ENCODE measurements at places on chromosomes 4 and X. TPM values are rescaled to one million over a fixed set of nuclear protein-coding genes. Genes with fewer than 3 reads are reported as not detected.

THAP9 gene
- total RNA-seq, result 6.4 TPM

DNA sequence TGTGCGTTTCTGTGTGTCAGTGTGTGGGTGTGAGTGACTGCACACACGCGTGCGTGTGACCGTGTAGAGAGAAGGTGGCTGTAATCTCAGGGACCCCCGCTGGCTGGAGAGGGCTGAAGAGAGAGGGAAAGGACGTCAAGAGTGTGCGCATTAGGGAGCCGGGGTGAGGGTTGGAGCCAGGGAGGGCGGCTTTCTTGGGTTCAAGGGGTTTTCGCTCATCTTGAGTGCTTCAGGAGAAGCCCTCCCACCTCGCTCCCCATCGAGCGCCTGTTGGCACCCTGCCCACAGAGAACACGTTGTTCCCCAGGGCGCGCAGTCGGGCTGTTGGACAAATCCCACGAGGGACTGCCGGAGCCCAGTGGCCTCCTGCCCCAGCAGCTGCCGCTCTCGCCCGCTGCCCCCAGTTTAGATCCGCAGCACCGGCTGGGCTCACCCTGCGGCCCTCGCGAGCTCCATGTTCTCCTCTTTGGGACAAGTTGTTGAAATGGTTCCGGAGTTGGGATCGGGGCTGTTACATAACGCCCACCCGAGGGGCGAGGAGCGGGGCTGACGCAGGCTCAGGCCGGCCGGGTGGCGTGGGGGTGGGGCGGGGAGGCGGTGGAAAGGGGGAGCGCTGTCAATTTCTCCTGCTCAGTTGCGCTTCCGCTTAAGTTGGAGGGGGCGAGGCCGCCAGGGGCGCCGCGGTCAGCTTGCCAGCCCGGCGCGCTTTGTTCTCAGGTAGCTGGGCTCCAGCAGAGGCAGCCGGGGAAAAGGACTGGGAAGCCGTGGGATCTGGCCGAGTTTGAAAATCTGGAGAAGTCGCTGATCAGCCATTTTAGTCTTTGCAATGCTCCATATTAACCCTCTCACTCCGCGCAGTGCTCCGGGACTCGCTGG, 1.6 kb downstream of the GRIA2 start:
- no peaks in the 10 kb centered on the region for H3K4me1 ChIP-seq
- no peak for DNase-seq
- H3K27me3 ChIP-seq, result no peaks in the 10 kb centered on the region
- H3K36me3 ChIP-seq, result no peaks in the 10 kb centered on the region
- no peak overlapping the region for H3K27ac ChIP-seq

DIAPH2 gene
- 10.9 TPM for total RNA-seq

BTK gene
- total RNA-seq, result 0.37 TPM

ATP11C gene
- total RNA-seq, result 19.4 TPM

DNA sequence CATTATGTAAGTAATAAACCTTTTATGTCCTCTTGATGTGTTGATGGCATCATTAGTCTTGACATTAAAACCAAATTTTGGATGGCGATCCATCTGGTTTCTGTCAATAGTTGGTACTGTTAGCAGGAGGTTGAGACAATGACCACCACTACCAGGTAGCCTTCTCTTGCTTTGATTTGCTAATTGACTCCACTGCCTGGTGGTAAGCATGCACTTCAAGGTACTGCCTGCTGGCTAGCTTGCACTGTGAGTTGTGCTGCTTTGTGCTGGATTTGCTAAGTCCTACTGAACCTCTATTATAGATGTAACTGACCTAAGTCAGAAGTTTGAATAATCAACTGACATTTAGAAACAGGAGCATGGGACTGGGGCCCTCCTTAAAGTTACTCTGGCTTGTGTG, 46.3 kb downstream of the ATP1B4 start:
- H3K36me3 ChIP-seq, result no peaks in the 10 kb centered on the region
- H3K4me1 ChIP-seq, result no peaks in the 10 kb centered on the region
- no peak overlapping the region for H3K4me3 ChIP-seq
- no peak for DNase-seq
- no peak overlapping the region for H3K27ac ChIP-seq

TEC gene
- total RNA-seq, result 4.5 TPM

DNA sequence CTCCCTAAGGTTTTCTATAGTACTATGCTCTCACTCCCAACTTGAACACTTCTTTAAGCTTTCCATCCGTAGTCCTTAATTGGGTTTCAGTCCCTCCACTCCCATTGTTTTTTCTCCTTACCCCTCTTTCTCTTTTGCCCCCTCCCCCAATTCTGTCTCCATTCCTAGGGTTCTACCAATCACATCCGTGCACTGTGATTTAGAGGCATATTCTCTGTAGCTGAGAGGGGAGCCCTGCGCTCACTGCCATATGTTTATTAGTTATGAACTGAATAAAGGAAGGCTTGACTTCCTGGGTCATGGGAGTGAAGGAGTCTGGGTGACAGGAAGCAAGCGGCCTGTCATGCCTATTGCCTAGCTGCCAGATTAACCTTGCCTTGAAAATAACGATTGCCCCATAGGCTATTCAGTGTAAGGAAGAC, 471 bp downstream of the MCTS1 start:
- DNase-seq, result no peak
- H3K4me1 ChIP-seq, result peaks cover 4% of the 10 kb centered on the region
- H3K27ac ChIP-seq, result peak overlapping the region; percentile 84
- peak overlapping the region; percentile 80 for H3K4me3 ChIP-seq
- no peaks in the 10 kb centered on the region for H3K27me3 ChIP-seq

TRIM61 gene
- total RNA-seq, result 0.15 TPM

DNA sequence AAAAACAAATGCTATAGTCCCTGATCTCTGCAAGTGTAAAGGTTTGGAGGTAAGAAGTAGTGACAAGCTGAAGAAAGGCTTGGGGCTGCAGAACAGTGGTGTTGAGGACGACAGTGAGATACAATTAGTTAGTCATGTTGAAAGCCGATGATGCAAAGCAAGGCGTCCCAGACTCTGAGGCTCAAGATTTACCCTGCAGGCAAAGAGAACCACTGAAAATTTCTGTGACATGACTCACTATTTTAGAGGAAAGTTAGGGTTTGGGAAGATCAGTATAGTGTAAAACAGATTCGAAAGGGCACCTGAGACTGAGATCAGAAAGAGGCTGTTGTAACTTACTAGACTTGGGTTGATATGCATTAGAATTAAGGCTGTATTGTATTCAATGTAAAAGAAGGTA, 281.3 kb upstream of the FTHL17 start:
- H3K36me3 ChIP-seq, result no peaks in the 10 kb centered on the region
- no peak overlapping the region for H3K27ac ChIP-seq
- no peak overlapping the region for H3K4me3 ChIP-seq
- no peaks in the 10 kb centered on the region for H3K4me1 ChIP-seq
- H3K27me3 ChIP-seq, result no peaks in the 10 kb centered on the region

- DNase-seq, result no peak
- peaks cover 18% of the 10 kb centered on the region for H3K27me3 ChIP-seq
- peaks cover 4% of the 10 kb centered on the region for H3K4me1 ChIP-seq
- no peak overlapping the region for H3K4me3 ChIP-seq
- H3K36me3 ChIP-seq, result no peaks in the 10 kb centered on the region
Observed at GRCh38 chr4:7590189-7590588, 155.5 kb upstream of the PSAPL1 start.

- H3K36me3 ChIP-seq, result no peaks in the 10 kb centered on the region
- no peak overlapping the region for H3K27ac ChIP-seq
- H3K27me3 ChIP-seq, result no peaks in the 10 kb centered on the region
- no peaks in the 10 kb centered on the region for H3K4me1 ChIP-seq
- no peak for DNase-seq
Observed at GRCh38 chr4:4526401-4526800, 15.4 kb downstream of the STX18 start.

- no peak overlapping the region for H3K4me3 ChIP-seq
- no peaks in the 10 kb centered on the region for H3K4me1 ChIP-seq
- no peaks in the 10 kb centered on the region for H3K27me3 ChIP-seq
- DNase-seq, result no peak
Observed at GRCh38 chrX:6810776-6811175, 275.9 kb upstream of the VCX3A start.

DNA sequence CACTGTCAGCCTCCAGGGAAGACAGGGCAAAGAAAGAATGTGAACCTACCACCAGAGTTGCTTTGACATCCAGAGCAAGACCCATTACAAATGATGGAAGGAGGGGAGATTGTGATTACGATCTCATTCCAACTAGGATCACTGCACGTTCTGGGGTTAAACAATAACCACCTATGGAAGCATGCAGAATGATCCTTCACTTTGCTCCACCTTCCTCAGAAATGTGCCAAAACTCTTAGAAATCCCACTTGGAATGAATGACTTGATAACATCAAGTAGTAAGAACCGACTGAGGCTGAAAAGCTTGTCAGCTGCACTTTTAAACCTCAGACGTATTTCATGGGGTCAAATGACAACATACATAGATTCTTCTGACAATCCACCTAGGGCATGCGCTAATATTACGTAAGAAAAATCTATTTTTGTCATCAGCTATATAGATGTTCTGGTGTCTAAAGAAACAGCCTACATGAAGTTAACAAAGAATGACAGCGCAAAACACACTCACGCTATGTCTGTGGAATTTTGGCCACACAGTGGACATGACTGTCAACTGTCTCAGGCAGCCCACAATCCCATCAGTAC, 3.5 kb upstream of the STS start:
- H3K4me3 ChIP-seq, result no peak overlapping the region
- peaks cover 3% of the 10 kb centered on the region for H3K4me1 ChIP-seq
- no peak for DNase-seq

DNA sequence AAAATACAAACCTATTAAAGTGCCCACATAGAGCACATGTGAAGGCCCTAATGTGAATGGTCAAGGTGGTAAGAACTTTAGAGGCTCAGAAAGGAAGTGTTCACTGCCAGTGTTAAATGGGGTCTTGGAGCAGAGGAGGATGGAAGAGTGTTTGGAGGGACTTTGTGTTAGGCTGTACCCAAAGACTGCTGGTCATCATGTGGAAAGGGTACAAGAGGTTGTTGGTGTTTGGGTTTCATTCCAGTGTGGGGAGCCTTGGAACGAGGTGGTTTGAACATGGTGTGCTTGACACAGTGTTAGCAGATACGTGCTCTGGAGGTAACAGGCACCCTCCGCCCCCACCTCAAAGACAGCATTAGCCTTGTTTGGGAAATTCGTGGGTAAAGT, 73.1 kb downstream of the RAPGEF2 start:
- peaks cover 16% of the 10 kb centered on the region for H3K4me1 ChIP-seq
- no peak for DNase-seq
- H3K27me3 ChIP-seq, result no peaks in the 10 kb centered on the region
- H3K36me3 ChIP-seq, result no peaks in the 10 kb centered on the region
- no peak overlapping the region for H3K27ac ChIP-seq
- no peak overlapping the region for H3K4me3 ChIP-seq

PDZD4 gene
- 0.30 TPM for total RNA-seq

TRIML2 gene
- total RNA-seq, result 6.3 TPM

- DNase-seq, result no peak
- H3K27ac ChIP-seq, result no peak overlapping the region
- H3K27me3 ChIP-seq, result no peaks in the 10 kb centered on the region
- no peak overlapping the region for H3K4me3 ChIP-seq
- no peaks in the 10 kb centered on the region for H3K36me3 ChIP-seq
Observed at GRCh38 chr4:73772363-73772762, 32.0 kb downstream of the CXCL8 start.

DNA sequence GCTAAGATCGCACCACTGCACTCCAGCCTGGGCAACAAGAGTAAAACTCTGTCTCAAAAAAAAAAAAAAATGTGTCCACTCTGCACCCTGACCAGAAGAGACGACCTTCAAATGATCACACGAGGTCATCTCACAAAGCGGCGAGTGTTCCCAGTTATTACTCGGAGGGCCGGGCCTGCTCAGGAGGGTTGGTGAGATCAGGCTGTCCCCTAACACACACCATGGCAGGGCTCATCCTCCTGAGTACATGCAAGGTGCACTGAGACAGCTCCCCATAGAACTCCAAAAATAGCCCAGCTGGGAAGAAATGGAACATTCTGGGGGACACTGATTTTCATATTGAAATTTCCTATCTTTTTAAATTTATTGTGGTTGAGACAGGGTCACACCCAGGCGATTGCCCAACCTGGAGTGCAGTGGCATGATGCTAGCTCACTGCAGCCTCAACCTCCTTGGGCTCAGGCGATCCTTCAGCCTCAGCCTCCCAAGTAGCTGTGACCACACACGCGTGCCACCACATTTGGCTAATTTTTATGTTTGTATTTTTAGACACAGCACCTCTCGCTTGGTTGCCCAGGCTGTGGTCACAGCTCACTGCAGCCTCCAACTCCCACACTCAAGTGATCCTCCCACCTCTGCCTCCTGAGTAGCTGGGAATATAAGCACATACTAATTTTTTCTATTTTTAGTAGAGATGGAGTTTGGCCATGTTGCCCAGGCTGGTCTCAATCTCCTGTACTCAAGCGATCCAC, 51.5 kb downstream of the DHRSX start:
- H3K27me3 ChIP-seq, result no peaks in the 10 kb centered on the region
- no peak overlapping the region for H3K27ac ChIP-seq
- no peak for DNase-seq
- peaks cover 54% of the 10 kb centered on the region for H3K4me1 ChIP-seq

EVC2 gene
- not detected for total RNA-seq

GRCh38 chrX:69128588-69128987, 36.7 kb downstream of the PJA1 start:
- H3K4me3 ChIP-seq, result no peak overlapping the region
- H3K4me1 ChIP-seq, result 0 out of 2 replicates have a peak, but pooled peaks cover 2% of the 10 kb centered on the region
- no peak overlapping the region for H3K27ac ChIP-seq
- H3K27me3 ChIP-seq, result no peaks in the 10 kb centered on the region

GRCh38 chr4:24417206-24417605, 167.1 kb downstream of the DHX15 start:
- no peaks in the 10 kb centered on the region for H3K36me3 ChIP-seq
- H3K27ac ChIP-seq, result no peak overlapping the region
- H3K27me3 ChIP-seq, result no peaks in the 10 kb centered on the region
- H3K4me3 ChIP-seq, result no peak overlapping the region
- no peaks in the 10 kb centered on the region for H3K4me1 ChIP-seq
- DNase-seq, result no peak

DNA sequence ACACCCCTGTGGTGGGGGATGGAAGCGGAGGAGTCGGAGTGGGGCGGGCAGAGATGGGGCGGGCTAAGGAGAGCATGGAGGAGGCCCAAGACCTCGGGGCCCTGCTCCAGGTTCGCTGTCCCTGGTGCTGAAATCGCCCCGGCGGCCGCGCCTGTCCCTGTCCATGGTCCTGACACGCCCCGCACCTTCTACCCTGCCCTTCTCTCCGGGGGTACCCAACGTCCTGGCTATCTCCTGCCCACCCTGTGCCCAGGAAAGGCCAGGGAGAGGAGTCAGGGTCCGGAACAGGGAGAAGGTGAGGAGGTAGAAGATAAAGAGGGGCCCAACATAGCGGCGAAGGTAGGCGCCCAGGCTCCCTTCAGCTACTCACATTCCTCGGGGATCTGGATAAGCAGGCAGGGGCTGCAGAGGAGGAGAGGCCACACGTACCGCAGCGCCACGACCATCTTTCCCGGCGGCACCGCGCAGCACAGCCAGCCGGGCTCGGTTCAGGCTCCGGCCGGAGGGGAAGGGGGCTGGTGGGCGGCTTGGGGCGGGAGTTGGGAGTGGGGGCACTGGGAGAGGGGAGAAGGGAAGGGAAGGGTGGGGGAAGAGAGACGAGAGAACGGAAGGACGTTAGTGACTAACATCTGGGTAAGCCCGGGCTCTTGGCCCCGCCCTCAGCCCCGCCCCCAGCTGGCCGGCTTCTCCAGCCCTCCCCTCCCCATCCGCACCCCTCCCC, 10.4 kb downstream of the L1CAM start:
- H3K36me3 ChIP-seq, result no peaks in the 10 kb centered on the region
- H3K4me3 ChIP-seq, result no peak overlapping the region
- no peaks in the 10 kb centered on the region for H3K4me1 ChIP-seq

MAGEE2 gene
- total RNA-seq, result not detected

GRCh38 chr4:47160095-47160494, 128.7 kb downstream of the GABRB1 start:
- no peak overlapping the region for H3K27ac ChIP-seq
- H3K36me3 ChIP-seq, result no peaks in the 10 kb centered on the region
- H3K27me3 ChIP-seq, result no peaks in the 10 kb centered on the region
- H3K4me1 ChIP-seq, result no peaks in the 10 kb centered on the region

All from HCT116 (cell line).